CD4-positive, alpha-beta T cell treated with Interleukin-10 for 1 hour (primary cell): ENCODE measurements at places on chromosomes 4 and X.

DNA sequence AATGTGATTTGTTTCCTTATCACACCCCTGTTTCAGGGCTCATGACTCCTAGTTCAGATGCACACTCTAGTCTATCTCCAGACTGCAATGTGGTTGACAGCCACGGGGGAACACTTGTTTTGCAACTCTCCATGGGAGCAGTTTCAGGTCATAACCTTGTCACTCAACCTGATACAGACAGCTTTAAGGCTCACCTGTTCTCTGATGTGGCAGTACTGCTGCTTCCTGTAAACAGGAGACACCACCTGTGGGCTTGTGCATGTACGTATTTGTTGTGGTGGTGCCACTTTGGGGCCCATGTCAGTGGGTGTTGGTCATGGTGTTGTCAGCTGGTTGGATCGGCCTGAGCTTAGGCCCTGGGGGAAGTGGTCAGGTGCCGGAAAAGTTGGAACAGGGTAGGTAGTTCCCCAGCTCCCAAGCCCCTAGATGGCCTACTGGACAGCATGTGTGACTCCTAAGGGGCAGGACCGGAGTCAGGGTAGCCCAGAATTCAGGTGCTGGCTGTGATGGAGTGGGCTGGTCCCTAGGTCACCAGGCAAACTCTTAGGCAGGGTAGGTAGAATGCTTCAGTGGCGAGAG, 46.2 kb downstream of the FAM9B start:
- peak; percentile 60 for DNase-seq

- DNase-seq: no peak
These were observed 391.4 kb downstream of the TEX13C start for GRCh38 chrX:125711103-125711502.

DNA sequence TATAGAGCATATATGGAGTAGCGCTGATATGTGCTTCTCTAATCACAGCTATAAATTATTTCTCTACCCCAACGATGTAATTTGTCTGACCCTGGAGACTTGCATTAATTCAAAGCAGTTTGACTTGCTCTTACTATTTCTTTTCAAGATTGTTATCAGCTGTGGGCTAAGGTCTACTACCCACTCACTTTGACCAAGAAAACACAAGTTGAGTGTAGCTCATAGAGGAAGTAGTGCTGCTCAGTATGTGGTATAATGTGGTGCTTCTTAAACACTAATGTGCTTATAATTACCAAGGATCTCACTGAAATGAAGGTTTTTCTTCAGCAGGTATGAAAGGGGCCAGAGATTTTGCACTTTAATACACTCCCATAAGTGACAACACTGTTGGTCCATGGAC, 70.1 kb downstream of the INPP4B start:
- no peak for DNase-seq

DNA sequence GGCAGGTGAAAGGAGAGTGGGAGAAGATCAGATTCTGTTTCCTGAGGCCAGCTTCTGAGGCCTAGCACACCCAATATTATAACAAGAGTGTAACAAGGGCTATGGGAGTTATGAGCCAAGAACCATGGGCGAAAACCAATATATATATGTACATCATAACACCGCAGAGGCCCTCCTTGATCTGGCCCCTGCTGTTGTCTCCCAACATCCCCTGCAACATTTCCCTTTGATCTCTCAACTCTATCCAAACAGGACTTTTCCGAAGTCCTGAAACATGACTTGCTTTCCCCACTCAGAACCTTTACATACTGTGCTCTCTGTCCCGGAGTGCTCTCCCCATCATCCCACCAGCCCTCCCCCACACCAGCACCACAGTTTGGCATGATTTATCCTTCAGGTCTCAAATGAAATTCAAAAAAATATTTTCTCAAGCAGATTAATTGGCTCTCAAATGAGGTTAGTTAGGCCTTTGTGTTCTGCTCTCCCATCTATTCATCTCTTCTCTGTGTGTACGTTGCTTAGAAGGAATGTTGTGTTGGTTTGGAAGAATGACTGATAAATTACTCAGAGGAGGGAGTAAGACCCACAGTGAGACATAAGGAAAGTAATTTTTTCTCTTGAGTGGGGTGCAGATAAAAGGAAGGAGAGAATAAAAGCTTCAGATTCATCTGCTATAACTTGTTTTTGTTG, 58.1 kb upstream of the SMIM10 start:
- no peak for DNase-seq

DNA sequence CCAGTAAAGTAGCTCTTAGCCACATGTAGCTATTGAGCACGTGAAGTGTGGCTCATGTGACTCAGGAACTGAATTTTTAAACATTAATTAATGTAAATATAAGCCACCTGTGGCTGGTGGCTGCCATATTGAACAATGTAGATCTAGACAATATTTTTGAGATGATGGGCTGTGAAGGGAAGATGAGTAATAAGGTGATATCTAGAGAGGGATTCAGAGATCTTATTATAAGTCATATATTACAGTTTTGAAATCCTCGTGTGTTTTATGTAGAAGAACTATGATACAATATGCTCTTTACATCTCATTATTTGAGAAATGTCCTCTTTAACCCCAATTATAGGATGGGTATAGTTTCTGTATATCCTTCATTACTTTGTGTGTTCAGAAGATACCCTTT, 5.6 kb downstream of the GAR1 start:
- no peak for DNase-seq

DNA sequence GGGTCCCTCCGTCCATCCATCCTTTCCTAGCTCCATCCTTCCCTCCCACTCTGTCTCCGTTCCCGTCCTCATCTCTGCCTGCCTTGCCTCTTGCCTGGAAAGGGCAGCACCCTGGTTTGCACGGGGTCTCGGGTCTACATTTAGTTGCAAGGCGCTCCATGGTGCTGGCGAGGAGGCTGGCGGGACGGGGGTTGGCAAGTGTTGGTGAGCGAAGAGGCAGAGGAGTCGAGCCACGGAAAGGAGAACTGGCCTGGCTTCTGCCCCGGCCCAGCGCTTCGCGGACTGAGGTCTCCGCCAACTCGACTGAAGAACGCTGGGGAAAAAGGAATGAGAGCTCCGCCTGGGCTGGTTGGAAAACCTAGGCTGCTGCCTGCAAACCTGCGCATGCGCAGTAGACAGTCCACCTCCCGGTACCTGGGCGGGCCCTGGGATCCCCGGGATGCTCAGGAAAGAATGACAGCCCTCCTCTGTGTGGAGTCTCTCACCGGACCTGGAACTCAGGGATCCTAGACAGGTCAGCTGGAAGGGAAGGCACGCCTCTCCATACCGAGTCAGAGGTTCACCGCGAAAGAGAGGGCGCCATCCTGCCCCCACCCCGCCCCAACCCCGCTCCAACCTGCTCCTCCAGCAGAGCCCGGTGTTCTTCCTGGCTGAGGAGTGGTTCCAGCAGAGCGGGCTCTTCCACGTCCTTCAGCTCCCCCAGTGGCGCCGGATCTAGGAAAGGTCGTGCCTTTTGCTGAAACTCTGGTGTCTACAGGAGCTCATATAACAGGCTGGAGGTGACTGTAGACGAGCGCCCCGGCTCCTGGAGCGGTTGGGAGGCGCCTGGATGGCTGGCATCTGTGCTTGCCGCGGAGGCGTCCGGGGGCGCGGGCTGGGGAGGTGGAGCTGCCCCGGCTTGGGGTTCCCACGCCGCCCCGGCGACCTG, 6.0 kb downstream of the FRG2 start:
- peak; percentile 5 for DNase-seq

DNA sequence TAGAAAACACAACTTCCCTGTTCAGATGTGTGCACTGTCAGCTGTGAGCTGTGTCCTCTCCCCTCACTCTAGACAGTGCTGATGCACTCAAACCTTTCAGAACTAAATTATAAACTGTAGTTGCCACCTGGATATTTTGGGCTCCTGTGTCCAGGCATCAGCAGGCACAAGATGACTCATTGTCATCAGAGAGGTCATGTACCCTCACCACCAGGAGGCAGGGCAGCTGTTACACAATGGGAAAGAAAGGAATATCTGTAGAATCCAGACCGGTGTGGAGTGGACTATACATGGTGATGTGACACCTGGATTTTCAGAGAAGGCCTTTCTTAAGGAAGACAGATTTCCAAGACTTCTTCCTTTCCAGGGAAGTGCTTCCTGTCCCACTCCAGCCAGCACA, 854.4 kb upstream of the AGA start:
- DNase-seq: no peak

DNA sequence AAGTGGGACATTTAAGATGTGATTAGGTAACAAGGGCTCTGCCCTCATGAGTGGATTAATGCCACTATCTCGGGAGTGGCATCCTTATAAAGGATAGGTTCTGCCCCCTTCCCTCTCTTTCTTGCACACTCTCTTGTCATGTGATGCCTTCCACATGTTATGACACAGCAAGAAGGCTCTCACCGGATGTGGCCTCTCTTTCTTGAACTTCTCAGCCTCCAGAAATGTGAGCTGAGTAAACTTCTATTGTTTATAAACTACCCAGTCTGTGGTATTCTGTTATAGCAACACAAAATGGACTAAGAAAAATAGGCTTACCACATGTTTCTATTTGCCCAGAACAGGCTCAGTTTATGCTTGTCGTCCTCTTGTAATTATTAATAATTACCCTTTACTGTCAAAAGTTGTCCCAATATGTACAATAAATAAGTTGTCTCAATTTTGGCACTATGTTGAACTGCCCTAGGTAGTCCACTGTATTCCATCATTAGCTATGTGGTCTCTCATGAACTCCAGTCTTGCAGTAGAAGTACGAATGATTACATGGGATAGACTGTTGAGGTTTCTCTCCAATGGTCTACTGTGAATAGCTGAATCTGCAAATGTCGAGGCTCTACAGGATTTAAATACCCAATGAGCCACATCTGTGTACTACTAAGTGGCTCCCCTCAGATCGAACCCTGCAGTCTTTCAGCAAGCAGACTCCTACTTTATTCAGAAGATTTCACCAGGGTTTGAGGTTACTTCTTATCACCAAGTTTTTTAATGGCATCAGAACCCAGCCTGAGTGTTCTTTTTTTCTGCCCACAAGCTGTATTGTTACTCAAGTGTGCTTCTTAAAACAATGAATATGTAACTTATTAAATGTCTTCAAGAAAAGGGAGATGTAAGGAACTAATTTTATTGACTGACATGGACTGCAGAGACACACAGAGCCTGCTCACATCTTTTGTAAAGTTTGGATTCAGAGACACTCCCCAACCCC, 102.0 kb upstream of the LEF1 start:
- no peak for DNase-seq

DNA sequence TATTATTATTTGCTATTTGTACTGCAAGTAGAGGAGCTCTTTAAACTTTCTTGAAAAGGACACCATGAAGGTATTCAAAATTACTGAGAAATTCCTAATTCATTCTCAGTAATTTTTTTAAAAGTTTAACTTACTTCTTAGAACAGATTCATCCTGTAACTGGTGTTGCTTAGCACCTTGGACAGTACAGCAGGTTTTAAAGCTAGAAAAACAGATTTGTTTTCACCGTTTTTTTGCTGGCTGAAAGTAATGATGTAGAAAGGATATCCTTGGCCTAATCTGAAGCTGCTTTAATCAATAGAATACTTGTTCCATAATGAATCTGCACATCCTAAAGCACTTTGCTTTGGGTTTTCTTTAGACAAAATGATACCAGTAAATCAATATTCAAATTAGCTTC, 142.5 kb upstream of the TRAM1L1 start:
- no peak for DNase-seq

DNA sequence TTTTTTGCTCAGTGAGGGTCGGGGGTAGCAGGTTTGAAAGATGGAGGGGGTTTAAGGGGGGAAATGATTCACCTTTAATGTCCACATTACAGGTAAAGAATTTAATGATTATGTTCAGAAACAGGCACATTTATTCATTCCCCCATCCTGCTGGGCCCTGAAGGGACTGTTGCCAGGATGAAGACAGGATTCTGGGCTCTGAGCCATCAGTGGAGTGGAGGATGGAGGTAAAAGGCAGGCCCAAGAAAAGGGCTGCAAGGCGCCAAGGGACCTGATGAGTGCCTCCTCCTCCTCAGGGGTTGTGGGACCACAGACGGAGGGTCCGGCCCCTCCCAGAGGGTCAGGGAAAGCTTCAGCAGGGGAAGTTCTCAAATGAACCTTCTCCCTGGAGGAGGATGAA, 40.4 kb upstream of the PROM1 start:
- no peak for DNase-seq

DNA sequence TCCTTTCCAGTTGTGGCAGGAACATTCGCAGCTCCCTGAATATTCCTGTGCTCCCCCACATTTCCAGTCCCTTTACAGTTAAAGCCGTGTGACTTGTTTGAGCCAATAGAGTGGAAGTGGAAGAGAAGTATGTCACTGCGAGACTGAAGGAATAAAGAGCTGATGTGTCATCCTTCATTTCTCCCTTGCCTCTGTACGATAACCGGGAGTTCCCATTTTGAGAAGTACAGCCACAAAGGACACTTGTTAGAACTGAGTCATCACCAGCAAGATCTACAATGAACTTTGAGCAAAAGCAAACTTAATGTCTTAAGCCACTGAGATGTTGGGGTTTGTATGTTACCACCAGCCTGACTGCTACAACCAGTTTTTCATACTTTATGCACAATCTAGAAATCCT, 92.3 kb downstream of the SPRY1 start:
- no peak for DNase-seq

DNA sequence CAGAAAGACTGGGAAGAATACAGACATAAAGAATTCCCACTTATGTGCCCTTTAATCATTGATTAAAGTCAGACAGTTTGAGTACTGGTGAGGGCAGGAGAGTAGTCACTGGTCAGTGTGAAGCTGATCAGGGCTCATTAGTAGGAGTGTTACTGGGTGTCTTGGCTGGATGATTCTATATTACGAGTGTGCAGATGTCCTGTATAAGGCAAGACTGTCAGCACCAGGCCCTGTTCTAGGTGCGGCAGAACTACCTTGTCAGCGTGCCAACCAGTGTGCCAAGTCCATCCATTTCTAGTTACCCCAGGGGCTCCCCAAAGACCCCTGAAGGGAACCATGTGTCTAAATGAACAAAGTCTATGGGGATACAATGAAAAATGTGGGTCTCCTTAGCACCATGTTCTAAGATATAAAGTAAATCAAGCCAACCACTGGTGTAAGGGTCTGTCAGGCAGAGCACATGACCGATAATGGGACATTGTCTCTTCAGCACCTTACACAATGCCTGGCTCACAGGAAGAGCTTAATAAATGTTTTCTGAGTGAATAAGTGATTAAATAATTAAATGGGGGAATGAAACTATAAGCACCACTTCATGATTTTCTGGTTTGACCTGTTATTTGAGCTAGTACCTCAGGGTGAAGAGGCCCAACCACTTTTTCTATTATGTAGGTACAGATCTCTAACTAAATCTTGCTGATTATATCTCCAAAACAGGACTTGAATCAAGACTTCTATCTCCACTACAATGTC, 205.0 kb downstream of the CAMK2D start:
- no peak for DNase-seq

DNA sequence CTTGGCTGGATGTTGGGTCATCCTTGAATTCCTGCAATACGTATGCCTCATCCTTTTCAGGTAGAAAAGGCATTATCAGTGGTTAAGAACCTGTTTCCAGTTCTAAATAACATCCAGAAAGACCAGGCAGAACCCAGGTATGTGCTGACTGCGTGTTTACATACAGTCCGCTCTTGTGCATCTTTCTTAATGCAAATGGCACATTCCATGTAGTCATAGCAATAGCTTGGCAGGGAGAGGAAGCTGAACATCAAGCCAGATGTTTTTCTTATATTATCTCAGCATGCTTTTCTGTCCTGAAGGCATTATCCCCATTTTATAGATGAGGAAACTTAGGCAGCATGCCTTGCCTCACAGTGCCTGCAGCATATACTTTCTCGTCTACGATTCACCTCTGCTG, 2.1 kb downstream of the DCLK2 start:
- no peak for DNase-seq
